ENCODE measurements at places on chromosomes 13 and 19.

GRCh38 chr13:51370116-51370515, 30.6 kb downstream of the SERPINE3 start:
- no peak for DNase-seq

DNA sequence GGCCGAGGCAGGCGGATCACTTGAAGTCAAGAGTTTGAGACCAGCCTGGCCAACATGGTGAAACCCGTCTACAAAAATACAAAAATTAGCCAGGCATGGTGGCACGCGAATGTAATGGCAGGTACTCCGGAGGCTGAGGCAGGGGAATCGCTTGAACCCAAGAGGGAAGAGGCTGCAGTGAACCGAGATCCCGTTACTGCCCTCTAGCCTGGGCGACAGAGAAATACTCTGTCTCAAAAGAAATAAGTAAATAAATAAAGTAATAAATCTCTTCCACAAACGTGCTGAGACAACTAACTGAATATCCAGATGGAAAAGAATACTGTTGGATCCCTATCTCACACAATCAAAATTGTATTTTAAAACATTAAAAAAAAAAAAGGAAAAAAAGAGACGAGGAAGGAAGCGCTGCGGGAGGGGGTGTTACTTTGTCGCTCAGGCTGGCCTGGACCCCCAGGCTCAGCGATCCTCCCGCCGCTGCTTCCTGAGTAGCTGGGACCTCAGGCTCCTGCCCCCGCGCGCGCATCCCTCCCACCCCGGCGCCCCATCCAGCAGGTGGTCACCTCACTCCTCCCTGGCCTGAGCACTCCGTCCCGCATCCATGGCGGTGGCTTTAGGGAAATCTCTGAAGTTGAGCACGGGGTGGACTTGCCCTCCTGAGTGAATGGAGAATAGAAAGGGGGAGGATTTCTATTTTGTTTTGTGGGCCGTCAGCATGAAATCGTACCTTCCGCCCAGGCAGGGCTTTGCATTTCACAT, 628 bp upstream of the ZNF813 start:
- DNase-seq: no peak

- DNase-seq: no peak
These were observed 49.4 kb downstream of the LNX2 start for GRCh38 chr13:27570906-27571305.

- no peak for DNase-seq
These were observed 58.1 kb upstream of the MYCBP2 start for GRCh38 chr13:77384999-77385398.

- DNase-seq: peak; percentile 1
These were observed 106.8 kb downstream of the NHLRC3 start for GRCh38 chr13:39144941-39145533.

- peak; percentile 79 for DNase-seq
These were observed at the start of gene TRPM4 for GRCh38 chr19:49157445-49158224. Gene TRPM4, plus strand, starts transcription at chr19:49157792. Its CDS starts 75 bp downstream, at chr19:49157867.

- DNase-seq: no peak
These were observed 7.6 kb upstream of the HMG20B start for GRCh38 chr19:3565139-3565538.

DNA sequence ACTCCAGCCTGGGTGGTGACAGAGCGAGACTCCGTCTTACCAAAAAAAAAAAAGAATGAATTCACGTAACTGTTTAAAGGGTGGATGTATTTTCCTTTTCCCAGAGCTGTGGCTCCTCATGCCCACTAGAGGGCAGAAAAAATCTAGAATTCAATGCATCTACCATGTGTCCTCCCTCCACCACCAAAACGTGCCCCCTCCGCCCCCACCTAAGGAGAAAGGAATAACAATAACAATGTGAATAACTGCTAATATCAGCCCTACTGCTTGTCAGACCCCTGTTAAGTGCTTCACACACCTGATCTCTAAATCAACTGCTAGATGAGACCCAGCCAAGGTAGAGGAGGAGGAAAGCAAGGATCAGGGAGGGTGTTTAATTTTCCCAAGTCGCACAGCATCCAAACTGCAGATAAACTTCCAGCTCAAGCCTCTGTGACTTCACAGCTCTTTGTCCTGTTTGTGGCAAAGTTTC, 20.2 kb upstream of the PNMA8B start:
- peak; percentile 61 for DNase-seq

DNA sequence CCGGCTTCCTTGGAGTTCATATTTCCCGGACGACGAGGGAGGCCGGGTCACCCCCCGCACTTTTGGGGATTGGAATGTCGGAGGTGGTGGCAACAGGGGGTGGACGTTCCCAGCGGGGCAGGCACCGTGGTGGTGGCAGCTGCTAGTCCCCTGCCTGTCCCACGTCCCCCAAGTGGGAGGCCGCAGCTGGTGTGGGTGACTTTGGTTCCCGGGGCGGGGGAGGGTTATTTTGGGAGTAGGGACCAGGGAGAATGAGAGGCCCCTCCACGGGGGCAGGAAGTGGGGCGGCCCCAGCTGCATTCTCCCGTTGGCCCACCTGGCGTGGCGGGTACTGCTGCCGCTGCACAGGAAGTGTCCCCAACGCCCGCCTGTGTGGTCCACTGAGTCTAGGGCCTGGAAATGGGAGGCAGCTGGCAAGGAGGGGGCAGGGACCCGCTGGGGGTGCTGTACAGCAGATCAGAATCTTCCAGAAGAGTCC, 11.1 kb upstream of the PLIN3 start:
- DNase-seq: no peak

DNA sequence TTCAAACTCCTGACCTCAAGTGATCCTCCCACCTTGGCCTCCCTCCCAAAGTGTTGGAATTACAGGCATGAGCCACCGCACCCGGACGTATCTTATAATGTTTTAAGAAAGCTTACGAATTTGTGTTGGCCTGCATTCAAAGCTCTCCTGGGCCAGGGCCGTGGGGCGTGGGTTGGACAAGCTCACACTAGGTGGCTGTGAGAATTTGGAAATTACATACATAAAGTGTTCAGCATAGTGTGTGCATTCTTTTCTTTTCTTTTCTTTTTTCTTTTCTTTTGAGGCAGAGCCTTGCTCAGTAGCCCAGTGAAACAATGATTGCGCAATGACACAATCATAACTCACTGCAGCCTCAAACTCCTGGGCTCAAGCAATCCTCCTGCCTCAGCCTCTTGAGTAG, 2.6 kb downstream of the ZSWIM4 start:
- DNase-seq: no peak

DNA sequence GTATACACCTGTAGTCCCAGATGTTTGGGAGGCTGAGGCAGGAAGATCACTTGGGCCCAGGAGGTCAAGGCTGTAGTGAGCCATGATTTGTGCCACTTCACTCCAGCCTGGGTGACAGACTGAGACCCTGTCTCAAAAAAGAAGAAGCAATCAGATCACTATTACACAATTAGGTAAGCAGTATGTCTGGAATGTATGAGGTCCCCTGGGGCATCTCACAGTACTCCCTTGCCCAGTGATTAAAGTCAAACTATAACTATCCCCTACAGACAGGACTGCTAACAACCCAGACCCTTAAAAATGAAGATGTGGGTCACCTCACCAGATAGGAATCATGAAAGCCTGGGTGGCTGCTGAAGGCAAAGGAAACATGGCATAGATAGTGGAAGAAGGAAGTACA, 9.4 kb upstream of the PAN3 start:
- no peak for DNase-seq

DNA sequence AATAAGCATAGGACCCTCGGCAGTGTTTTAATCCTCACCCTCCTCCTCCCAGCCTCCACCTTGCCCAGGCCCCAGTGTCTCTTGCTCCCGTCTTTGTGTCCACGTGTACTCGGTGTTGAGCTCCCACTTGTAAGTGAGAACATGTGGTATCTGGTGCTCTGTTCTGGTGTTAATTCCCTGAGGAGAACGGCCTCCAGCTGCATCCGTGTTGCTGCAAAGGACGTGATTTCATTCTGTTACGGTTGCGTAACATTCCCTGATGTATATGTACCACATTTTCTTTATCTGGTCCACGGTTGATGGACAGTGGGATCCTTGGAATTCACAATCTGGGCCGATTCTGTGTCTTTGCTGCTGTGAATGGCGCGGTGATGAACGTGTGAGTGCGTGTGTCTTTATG, 44.7 kb upstream of the TFDP1 start:
- peak; percentile 38 for DNase-seq

GRCh38 chr19:46351241-46352041, 4.6 kb downstream of the PPP5C start:
- DNase-seq: no peak

DNA sequence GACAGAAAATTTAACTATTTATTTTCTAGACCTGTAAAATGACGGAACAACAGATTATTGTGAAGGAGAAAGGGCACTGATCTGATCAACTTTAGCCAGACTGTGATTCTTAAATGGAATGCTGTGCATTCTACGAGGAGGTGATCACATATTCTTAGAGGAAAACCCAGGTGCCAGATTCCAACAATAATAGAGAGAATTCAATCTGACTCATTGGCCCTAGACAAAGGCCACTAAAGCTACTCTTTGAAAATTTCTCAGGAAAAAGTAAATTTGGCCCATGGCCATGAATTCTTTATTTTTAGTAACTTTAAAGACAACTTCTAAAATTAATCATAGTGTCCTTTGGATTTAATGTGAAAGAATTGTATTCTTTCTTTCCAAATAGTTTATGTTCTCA, 58.6 kb upstream of the POSTN start:
- DNase-seq: no peak

GRCh38 chr13:79353693-79354092, 52.4 kb downstream of the RBM26 start:
- DNase-seq: no peak

DNA sequence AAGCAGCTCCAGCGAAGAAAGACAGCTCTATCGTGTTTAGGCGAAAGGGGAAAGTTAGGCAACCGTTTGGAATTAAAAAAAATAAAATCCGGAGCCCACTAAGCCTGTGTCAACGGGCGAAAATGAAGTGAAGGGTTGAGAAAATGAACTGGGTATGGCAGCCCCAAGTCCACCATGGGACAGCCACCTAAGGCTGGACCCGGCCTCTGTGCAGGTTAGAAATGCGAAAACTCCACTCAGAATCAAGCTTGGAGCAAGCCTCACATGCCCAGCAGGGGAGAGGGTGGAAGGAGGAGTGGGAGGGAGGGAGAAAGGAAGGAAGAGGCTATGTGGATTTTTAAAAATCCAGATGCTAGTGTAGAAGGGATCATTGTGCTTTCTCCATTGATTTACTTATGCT, 101.2 kb downstream of the IRS2 start:
- DNase-seq: no peak

DNA sequence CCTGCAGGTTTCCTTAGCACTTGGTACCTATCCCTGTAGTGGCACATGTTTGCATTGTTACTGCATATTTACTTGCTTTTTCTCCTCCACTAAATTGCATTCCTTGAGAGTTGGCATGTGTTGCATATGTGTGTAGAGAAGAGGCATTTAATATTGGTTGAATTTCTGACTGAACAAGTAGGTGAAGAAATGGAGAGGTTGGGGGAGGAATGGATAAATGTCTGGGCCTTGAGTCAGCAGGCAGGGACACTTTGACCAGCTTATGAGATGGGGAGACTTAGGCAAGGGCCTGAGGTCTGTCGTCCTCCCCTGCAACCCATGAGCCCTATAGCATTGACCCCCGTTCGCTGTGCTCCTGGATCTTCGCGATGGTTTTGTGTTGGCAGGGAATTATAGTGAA, 2.0 kb upstream of the GPR18 start:
- no peak for DNase-seq

DNA sequence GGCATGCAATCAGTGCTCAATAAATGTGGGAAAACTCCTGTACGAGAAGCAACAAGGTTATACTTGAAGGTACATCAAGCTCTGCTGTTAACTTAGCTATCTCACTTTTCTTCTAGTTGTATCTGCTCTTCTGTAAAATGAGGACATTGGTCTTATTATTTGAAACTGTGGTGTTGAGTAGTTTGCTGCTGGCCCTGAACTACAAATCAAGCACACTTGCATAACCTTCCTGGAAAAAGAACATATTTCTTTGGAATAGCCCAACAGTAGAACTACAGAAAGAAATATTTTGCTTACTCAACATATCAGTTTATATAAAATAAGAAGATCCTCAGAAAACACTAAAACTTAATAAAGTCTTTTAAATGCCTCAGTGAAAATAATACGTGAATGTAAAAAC, 203.0 kb downstream of the KCTD12 start:
- DNase-seq: no peak

DNA sequence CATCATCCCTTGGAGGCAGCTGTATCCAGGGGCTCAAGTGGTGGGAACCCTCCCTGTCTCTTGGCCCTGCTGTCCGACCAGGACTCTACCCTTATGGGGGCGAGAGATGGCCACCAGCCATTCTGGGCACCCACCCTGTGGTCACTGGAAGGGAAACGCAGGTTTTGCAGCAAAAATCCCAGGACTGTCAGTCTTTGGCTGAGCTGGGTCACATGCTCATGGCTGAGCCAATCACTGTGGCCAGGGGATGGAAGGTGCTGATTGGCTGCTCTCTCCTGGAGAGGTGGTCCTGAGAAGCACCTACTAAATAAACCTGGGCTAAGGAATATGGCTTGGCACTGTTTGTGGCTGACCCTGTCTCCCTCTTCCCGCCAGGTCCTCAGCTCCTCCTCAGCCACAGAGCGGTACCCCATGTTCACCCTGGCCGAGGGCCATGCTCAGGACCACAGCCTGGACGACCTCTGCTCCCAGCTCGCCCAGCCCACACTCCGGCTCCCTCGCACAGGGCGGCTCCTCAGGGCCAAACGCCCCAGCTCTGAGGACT, 8.9 kb downstream of the ATG4D start:
- peak; percentile 27 for DNase-seq

DNA sequence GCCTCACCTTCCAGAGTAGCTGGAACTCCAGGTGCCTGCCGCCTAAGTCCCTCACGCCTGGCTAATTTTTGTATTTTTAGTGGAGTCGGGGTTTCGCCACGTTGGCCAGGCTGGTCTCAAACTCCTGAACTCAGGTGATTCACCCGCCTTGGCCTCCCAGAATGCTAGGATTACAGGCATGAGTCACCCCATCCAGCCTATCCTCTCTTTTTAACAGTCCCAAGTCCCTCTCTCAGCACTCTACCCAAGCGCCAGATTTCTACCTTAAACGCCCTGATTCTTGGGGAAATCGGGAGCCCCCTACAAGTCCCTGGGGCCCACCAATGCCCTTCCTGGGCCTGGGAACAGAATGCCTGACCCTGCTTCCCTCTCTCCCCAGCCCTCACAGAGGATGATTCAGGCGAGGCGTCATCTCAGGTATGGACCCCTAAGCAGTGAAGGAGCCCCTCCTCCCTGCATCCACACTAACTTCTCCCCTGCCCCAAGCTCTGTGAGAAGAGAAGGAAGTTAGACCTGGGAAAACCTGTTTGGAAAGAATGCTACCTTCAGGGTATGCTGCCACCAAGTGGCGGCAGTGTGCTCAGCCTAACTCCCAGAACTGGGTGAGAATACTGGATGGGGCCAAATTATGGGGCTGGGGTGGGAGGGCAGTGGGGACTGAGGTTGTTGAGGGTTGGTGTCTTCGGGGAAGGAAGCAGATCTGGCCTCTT, 20.8 kb upstream of the EBI3 start:
- peak; percentile 35 for DNase-seq

GRCh38 chr19:42030645-42031440, 36.8 kb upstream of the ATP1A3 start:
- no peak for DNase-seq

- DNase-seq: peak; percentile 9
These were observed 680 bp downstream of the LIG4 start for GRCh38 chr13:108214441-108215271.
